Calu3 (cell line): ENCODE measurements at places on chromosomes 5 and 9.

DNA sequence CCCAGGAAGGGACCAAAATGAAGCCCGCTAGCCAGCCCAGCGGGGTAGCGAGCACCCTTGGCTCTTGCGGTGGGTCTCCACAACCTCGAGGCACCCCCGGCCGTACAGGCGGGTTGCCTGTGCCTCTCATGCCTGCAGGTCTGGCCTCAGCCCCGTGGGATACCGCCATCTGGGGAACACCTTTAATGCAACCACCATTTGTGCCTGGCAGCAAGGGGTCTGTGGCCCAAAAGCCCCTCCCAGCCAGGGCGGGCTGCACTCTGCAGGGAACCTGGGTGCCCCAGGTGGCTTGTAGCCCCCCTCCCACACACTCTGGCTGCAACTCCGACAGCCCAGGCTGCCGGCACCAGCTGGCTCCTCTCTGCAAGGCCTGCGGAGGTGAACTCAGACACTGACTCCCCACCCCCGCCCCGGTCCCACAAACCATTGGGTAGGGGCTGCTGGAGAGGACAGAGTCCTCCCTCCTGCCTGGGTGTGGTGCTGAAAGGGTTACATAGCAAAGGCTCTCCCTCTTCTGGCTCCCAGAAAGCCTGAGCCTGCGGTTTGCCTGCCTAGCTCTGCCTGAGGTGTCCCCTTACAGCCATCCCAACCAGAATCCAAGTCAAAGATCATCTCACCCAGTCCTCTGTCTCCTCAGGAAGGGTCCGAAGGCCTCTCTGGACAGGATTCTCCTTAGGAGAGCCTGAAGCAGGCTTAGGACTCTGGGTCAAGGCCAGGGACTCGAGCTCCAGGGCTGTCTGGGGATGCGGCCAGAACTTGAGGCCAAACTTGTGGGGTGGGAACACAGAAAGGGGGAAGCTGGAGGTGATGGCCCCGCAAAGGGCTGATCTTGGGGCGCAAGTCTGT lies 109.4 kb downstream of the PSD2 start:
- DNase-seq, result no peak

DNA sequence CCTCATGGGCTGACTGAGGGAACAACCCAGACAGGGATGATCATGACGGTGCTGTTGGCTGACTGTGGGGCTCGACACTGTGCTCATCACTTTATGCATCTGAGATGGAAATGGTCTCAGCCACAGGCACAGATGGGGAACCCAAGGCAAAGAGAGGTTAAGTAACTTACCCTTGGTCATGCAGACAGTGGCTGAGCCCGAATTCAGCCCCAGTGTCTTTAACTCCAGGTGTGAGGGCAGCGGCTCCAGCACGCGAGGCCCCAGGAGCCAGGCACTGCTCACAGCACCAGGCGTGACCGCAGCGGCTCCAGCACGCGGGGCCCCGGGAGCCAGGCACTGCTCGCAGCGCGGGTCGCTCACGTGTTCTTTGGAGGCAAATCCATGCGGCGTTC lies 45.3 kb upstream of the FCN1 start:
- DNase-seq, result no peak

DNA sequence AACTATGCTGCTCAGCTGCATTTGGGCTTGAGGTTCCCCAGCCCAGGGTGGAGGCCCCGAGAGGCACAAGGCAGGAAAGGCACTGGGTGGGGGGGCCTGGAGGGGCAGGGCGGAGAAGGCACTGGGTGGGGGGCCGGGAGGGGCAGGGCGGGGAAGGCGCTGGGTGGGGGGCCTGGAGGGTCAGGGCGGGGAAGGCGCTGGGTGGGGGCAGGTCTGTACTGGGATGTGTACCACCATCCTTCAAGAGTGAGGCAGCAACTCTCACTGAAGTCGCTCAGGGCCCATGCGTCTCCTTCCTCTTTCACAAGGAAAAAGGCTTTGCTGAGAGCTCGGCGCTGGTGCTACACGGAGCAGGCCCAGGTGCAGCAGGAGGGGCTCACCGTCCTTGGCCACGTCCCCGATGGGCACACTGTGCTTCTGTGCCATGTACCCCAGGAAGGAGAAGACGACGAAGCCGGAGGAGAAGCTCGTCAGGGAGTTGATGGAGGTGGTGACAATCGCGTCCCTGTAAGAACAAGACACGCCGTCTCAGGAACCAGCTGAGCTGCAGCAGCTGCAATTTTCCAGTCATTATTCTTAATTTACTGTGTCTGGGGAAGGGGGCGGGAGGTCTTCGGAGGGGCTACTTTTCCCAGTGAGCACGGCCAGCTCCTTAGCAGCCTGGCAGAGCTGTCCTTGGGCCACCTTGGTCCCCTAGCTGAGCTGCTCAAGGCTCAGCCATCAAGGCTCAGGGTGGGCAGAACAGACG lies 30.8 kb downstream of the SLC6A3 start:
- DNase-seq, result no peak

DNA sequence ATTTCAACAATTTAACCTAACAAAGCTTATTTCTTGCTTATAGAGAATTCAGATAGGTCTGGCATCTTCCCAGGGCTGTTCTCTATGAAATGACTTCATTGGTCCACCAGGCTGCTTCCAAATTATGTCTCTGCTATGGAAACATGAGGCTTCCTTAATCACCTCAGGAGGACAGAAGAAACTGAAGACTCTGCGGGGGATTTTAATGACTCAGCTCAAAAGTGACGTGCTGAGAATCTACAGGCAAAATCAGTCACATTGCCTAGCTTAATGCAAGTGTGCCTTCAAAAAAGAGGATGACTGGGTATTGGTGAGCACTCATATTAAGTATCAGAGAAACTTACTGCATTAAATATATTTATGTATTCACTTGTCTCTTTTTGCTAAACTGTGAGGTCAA lies 315.5 kb upstream of the RGMB start:
- DNase-seq, result no peak

DNA sequence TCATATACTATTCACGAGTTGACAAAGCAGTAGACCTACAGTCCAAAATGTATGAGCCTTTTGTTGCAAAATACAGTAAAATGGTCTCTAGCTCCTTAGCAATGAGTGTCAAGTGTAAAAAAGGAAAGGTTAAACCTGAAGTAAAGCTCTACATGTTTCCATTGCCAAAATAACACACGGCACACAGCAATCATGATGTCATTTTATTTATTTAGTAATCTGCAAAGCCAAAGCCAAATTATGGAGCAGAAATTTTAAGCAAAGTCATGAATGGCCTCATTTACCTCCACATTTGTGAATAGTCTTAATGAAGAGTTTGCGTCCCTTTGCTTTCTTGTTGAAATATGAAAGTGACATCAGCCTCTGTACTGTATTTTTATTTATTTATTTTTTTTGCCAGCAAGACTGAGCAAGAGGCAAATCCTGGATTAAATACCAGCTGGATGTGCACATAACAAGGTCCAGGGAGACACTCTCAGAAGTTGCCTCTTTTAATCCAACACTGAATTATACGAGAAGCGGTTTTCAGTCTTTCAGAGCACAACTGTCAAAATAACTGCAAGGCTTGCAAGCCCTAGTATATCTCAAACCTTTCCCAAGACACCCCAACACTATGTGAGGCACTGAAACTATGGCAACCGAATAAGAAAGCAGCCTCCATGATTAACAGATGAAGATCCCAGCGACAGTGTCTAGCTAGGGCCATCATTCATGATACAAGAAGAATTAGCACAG lies 9.7 kb downstream of the SEMA6A start:
- no peak for DNase-seq

GRCh38 chr5:6319116-6319515 lies 59.2 kb downstream of the MED10 start:
- DNase-seq, result no peak
